ENCODE measurements at places on chromosomes 1 and 21.

GRCh38 chr1:195202241-195202640 is 1406.0 kb downstream of the KCNT2 start:
- peak; percentile 2 for DNase-seq

DNA sequence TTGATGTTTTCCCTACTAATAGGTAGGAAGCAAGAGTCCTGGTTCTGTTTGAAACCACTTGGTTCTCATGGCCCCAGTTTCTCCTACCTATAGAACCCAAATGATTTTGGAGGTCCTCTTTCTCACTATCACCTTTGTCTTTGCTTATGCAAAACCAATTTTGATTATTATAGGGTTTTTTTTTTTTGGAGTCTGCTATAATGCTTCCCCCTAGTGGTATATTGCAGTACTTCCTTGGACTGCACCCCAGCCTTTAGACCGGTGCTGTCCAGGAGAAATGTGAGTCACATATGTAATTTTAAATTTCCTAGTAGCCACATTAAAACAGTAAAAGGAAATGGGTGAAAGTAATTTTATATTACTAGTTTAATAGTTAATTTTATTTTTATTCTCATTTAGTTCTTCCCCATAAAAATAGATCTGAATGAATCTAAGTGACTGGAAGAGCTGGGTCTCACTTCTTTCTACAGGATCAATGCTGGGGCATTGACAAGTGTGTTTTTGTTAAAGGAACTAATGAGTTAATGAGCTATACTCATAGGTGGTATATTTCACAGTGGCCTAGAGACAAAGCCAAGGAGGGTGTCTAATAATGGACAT is 10.6 kb downstream of the FCMR start:
- DNase-seq, result peak; percentile 84

DNA sequence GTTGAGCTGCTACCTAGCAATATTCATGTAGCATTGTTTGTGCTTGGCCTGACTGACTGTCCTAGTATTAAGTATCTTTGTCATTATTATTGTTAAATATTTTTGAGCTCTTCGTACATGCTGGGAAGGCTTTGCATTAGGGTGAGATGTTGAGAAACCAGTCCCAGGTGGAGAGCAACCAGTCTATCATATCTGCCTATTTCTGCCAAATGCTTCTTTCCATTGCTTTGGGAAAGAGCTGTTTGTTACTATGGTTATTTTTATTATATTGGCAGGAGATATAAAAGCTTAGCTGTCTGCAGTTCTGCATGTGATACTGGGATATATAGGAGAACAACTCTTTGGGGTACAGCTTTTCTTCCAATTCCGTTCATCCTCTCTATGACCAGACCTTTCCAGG is 85.1 kb downstream of the CLDN17 start:
- no peak for DNase-seq

- no peak for DNase-seq
Observed at GRCh38 chr1:234720709-234721441, 110.9 kb upstream of the IRF2BP2 start.

GRCh38 chr1:94755675-94756074 is 64.5 kb upstream of the SLC44A3 start:
- peak; percentile 98 for DNase-seq

- no peak for DNase-seq
Observed at GRCh38 chr1:188444526-188444925, 1615.8 kb downstream of the PLA2G4A start.

- DNase-seq, result peak; percentile 98
Observed at GRCh38 chr1:23196627-23197328, 20.5 kb downstream of the HTR1D start.

DNA sequence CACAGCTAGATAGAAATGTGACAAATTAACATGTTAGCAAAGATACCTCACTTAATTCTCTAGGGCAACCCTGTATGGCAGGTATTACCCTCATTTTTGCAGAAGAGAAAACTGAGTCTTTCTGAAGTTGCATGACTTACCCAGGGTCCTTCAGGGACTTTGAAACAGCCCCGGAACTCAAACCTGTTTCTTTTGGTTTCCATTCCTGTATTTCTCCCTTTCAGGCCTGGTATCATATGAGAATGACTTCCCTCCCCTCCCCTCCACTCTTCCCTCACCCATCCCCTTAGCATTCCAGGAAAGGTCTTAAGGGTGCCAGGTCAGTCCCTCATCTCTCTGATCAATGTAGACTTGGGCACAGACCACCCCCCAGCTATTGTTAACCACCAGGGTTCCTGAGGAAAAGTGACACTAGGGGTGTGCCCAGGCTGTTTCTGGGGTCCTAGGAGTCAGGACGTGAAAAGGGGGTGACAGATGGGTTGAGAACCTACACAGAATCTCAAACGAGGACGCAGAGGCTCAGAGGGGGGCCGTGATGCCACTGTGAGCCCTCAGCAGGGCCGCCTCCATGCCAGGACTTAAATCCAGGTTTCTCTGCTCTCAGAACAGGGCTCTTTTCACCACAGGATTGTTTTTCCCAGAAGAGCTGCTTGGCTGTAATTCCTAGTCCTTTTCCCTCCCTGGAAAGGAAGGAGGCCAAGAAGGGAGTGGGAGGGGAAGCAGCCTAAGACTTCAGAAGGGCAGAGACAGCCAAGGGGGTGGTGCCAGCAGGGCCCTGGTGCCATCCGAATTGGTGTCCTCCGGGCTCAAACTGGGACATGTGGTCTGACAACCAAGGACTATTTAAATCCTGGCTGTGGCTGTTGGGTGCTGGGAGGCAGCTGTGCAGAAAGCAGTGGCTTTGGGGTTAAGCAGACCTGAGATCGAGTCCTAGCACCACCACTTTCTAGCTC is 2.1 kb upstream of the WASF2 start:
- DNase-seq, result no peak

All from choroid plexus epithelial cell (primary cell).